Jurkat, Clone E6-1 (cell line): ENCODE measurements at places on chromosomes 12 and 14.

DNA sequence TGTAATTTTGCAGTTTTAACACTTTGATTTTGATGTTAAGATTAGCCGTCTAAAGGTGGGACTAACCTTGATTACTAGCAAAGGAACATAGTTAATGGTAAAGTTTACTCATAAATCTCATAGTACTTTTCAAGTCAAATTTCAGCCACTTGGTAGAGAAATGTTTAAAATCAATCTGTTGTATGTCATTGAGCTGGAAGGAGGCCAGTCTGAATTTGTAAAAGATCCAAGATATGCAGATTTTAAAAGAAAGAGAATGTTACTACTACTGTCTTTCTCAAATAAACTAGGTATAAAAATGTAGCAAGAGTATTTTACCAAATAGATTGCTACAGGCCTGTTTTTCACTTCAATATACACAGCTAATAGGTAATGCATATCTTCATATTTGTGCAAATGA, 600.8 kb upstream of the SEL1L start:
- no peak for DNase-seq

- no peak for DNase-seq
Measured at GRCh38 chr12:62622177-62622576, 155.6 kb downstream of the MON2 start.

- no peak for DNase-seq
Measured at GRCh38 chr12:52446367-52447045, 5.4 kb downstream of the KRT6B start.

DNA sequence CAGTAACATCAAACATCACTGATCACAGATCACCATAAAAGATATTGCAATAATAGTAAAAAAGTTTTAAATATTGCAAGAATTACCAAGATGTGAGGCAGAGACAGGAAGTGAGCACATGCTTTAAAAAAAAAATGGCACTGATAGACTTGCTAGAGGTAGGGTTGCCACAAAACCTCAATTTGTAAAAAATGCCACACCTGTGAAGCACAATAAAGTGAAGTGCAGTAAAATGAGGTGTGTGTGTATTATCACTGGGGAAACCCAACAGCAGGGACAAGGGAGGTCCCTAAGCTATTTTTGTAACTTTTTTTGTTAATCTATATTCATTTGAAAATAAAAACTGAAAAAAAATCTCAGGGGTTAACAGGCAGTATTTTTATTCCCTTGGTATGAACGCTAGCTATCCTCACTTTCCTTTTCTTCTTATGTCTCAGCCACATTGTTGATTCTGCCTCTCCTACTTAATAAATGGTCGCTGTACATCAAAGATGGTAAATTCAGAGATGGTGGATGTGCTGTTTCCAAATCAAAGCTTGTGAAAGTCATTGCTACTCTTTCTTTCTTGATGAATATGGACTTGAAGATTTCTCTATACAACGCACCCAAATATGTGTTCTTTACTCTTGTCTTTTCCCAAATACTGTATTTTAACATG, 14.0 kb upstream of the KLRD1 start:
- peak; percentile 81 for DNase-seq

- DNase-seq: no peak
Measured at GRCh38 chr12:77882709-77883108, 52.0 kb downstream of the NAV3 start.

GRCh38 chr14:22397221-22397737, 191.7 kb downstream of the DAD1 start:
- DNase-seq: no peak

DNA sequence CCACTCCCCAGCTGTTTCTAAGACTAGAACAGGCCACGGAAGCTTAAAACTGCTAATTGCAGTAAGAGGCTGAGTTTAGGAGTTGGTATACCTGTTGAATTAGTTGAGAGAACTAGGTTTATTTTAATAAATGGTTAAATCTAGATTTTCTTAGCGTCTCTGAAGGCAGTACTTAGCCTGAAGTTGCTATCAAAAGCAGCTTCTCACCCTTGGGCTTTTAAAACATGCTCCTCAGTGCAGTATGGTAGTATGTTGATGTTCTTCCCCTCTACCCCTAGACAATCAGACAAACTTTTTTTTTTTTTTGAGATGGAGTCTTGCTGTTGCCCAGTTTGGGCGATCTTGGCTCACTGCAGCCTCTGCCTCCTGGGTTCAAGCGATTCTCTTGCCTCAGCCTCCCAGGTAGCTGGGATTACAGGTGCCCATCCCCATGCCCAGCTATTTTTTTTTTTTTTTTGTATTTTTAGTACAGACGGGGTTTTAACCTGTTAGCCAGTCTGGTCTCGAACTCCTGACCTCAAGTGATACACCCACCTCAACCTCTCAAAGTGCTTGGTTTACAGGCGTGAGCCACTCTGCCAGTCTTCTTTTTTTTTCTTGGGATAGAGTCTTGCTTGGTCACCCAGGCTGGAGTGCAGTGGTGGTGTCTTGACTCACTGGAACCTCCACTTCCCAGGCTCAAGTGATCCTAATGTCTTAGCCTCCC, 6.8 kb downstream of the SRSF5 start:
- no peak for DNase-seq

DNA sequence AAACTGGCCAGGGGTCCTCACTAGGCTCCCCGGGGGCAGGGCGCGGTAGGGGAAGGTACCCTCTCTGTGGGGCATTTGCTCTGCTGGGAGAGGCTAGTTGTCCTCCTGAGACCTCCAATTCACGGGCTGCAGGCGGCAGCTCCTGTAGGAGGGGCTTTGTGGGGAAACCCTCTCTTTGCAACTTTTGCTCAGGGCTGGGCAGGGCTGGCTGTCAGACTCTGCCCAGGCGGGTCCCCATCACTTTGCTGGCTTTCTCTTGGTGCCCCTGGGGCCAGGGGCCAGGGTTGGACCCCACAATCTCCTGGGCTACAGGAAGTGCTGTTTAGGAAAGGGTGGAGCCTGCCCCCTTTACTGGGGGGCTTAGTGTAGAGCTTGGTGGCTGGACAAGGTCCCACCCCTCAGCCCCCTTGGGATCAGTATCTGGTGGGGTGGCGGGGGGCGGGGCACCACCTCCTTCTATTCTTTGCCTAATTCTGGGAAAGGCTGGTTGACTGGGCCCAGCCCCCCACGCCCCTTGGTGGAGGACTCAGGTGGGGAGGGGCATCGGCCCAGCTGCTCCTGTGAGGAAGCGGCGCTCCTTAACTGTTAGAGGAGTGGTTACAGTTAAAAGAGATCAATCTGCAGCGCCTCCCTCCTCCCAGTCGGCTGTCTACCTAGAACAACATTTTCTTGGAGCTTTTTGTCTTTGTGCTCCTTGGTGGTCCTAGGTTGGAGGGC, 918.7 kb downstream of the AACS start:
- peak; percentile 28 for DNase-seq
